ENCODE measurements at places on chromosomes 1 and 21.
A peak's percentile ranks its signal among the peaks of the same experiment; 100 is the strongest.

GRCh38 chr1:155474146-155474545 lies 88.5 kb downstream of the ASH1L start:
- DNase-seq, result no peak

GRCh38 chr1:232695621-232696385 lies 65.9 kb upstream of the SIPA1L2 start:
- no peak for DNase-seq

- no peak for DNase-seq
These were observed 20.5 kb downstream of the ARID4B start for GRCh38 chr1:235307158-235308124.

DNA sequence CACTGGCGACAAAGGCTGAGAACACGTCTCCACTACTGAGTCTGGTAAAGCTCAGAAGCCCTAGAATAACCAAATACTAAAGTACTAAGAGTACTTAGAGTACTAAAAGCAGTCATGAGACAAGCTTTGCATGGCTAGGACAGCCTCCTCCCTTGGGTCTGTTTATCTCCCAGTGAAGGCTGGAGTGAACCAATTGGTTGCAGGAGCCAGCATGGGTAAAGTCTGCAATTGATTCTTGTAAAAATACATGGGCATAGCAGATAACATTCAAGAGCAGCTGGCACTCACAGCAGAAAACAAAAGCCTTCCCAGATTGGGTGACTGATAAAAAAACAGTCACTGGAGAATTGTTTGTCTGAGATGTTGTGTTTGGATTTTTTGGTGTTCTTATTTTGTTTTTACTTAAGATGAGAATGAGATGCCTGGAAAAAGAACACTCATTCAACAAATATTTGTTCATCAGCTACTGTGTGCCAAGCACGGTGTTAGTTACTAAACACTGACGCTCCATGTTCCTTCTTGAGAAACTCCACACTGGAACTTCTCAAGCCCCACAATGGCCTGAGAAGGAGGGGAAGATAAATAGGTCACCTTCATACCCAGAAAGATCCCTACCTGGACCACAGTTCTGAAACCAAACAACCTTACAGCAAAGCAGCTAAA lies 3.7 kb downstream of the IRF6 start:
- DNase-seq, result no peak

DNA sequence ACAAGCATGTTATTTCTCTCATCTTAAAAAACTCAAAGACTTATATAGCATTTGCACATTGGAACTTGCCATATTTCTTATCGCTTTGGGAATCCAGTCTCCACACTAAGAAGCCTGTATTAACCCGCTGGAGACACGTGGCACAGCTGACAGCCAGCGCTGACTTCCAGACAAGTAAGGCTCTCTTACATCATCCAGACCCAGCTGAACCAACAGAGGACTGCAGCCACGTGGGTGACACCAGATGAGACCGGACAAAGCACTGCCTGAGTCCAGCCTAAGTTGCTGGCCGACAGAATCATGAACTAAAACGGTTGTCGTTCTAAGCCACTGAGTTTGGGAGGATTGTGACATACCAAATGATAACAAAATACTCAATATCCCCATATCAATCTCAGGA lies 6.3 kb upstream of the CD247 start:
- no peak for DNase-seq

DNA sequence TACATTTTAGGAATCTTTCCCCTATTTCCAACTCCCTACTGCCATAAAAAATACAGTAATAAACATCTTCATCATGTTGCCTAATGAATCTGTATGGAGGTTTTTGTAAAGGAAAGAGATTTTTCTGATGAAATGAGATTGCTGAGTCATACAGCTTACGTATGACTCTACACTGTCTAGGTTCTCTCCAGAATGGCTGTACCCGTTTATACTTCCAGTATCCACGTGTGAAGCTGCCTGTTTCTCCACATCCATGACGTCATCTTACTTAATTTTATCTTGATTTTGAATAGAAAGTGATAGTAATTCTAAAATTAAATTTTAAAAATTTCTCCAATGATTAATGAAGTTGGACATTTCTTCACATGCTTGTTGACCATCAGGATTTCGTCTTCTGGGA lies 103.7 kb downstream of the COQ8A start:
- DNase-seq, result no peak

- no peak for DNase-seq
These were observed 196.3 kb downstream of the TTLL7 start for GRCh38 chr1:83802460-83803152.

DNA sequence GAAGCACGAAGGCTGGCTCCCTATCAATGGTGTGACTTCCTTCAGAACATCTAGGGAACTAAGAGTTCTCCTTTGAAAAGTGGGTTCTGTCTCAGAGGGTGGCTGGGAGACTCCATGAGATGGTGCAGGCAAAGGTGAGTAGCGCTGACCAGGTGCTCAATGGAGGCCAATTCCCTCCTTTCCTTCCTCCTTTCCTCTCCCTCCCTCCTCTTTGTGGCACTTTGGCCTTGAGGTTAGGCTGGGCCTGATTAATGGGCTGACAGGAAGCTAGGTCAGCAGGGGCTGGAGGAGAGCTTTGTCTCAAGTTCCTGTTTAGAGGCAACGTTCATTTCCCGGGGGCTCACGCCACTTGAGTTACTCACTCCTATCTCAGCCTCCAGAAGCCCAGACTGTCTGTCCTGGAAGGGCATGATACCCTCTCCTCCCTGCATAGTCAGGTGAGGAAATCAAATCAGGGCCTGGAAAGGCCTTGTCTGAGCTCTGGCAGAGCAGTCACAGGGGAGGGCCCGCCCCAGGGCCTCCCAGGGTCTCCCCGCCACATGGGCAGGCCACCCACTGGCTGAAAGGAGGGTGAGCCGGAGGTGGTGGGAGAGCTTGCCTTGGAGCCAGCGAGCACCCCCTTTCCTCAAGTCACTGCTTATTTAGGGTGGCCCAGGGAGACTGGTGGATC lies 58.4 kb upstream of the SSBP3 start:
- DNase-seq, result no peak

GRCh38 chr1:23019863-23020625 lies 776 bp downstream of the KDM1A start:
- peak; percentile 23 for DNase-seq

DNA sequence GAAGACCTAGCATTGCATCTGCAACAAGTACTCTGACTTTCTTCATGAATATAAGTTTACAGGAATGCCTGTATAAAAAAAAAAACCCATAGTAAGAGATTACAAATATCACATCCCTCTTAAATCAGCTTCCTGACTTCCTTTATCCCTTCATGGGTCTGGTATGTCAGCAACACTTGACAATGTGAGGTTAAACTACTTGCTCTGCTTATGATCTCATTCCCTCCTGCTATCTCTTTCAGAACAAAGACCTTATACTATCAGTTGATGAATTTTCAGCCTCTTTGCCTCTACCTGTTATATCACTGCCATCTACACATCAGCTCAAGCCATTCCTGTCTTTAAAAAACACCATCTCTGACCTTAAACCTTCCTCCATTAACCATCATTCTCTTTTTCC lies 130.9 kb upstream of the SAMSN1 start:
- DNase-seq, result no peak

GRCh38 chr1:232340446-232340845 lies 289.5 kb downstream of the SIPA1L2 start:
- no peak for DNase-seq

DNA sequence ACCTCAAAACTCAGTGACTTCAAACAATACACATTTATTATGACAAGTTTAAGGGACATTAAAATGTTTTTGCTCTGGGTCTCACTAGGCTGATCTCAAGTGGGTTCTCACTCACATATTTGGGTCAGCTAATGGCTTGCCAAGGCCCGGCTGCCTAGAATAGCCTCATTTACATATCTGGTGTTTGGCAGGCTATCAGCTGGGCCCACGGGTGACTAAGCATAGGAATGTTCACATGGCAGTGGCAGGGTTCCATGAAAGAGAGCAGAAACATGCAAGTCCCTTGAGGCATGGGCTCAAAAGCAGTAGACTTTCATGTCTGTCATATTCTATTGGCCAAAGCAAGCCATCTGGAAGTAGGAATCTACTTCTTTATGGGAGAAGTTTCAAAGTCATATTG lies 492.6 kb downstream of the KCNT2 start:
- peak; percentile 60 for DNase-seq

- DNase-seq, result peak; percentile 39
These were observed 535 bp downstream of the SETD4 start for GRCh38 chr21:36059823-36060158.

GRCh38 chr21:41593051-41593759 lies 85.2 kb upstream of the TMPRSS2 start:
- no peak for DNase-seq

DNA sequence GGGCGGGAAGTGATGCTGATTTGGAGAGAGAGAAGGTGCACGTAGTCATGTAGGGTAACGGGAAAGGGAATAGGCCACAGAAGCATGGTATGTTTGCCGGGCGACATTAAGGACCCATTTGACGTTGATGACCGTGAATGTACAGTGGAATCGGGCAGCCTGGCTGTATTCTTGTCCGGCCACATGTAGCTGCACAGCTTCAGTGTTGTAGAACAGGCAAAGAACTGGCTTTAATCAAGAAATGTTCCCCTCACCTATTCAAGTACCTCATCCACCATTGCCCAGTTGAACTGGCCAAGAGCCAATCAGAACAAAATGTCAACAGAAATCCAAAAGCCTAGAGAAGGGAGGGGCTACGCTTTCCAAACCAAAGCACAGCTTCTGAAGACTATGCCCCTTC lies 104.8 kb downstream of the DHRS3 start:
- no peak for DNase-seq

DNA sequence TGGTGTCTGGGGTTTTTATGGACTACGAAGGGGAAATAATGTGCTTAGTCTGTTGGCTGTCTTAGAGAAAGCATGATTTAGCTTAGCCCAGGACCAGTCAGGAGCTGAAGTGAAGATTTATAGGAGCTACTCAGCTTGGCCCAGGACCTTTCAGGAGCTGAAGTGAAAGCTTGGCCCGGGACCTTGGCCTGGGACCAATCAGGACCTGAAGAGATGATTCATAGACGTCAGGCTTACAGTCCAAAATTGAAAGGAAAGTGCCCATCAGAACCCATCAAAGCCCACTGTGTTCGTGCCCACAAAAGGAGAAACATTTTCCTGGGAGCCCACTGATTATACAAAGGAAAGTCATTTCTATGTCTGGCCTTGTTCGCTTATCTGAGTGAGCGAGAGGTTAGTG lies 35.6 kb downstream of the MSTO1 start:
- peak; percentile 79 for DNase-seq

- DNase-seq, result no peak
These were observed 112.5 kb upstream of the RAB4A start for GRCh38 chr1:229158341-229158921.

DNA sequence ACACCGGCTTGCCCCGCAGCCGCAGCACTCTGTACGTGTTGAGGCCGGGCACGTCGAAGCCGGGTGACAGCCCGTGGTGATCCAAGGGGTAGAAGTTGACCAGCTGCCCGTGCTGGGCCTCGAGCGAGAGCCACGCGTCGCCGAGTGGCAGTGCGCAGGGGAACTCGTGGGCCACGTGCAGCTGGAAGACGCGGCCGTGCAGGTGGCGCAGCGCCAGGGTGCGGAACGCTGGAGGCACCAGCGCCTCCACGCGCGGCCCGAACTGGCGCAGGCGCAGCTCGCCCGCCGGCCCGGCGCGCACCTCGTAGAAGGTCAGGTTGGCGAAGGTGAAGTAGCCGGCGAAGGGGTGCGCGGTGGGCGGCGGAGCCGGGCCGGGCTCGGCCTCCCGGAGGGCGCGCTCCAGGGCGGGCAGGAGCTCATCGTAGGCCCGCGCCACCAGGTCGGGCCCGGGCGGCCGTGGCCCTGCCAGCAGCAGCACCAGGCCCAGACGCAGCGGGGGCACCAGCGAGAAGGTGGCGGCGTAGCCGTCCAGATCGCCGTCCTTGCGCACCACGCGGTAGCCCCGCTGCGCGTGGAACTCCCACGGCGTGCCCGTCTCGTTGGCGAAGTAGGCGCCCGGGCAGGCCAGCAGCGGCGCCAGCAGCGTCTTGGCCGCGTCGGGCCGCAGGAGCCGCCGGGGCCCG lies 19.5 kb downstream of the LACTBL1 start:
- DNase-seq, result no peak

DNA sequence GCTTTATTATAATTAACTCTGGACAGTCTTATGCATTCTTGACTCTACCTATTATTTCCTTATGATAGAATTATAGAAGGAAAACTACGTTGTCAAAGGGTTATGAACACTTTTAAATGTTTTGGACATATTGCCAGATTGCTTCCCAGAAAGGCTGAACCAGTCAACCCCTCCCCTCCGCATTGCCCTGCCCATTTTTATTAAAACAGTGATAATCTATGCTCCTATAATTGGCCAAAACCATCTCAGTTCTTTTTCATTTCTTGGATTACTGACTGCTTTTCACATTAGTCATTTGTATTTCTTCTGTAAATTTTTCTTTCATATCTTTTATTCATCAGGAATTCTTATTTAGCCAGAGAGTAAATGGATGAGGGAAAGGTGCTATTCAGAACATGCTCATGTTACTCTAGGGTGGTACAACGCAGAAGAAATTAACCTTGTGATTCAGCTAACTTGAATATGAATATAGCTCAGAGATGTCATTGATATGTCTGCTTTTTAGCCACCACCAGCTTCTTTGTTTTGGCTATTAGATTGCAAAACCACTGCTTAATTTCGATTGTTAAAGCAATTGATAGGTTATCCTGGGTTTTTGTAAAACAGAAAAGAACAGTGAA lies 32.1 kb downstream of the KDM1A start:
- DNase-seq, result no peak

DNA sequence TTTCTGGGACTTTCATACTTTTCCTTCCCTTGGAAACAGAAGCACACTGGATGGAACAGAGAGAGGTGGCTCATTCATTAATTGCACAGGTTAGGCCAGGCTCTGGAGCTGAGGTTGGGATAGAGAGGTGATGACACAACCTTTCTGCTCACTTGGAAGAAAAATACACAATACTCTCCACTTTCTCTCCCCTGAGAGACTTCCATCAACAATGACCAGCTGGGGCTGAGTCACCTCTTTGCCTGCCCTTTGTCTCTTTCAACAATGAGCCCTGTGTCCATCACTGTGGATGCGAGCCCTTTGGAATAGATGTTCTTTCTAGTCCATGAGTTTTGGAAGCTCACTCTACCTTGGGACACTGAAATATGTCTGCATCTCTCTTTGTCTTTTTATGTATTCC lies 43.1 kb downstream of the ATP2B4 start:
- peak; percentile 77 for DNase-seq

DNA sequence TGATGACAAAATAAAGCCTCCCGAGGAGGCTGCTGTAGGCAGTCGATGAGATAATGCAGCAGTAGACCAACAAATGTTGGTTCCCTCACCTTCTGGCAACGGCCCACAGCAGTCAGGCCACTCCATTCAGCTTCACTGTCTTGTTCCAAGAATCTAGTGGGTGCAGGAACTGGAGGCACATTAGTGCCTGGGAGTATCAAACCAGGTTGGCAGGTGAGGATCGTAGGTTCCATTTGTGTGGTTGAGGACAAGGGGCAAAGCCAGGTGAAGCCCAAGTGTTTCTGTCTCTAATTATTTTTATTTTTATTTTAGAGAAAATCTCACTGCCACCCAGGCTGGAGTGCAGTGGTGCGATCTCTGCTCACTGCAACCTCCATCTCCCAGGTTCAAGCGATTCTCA lies 13.3 kb downstream of the FBXO2 start:
- DNase-seq, result no peak

All from COLO829 (cell line).